Gastroesophageal sphincter (tissue), 4 donors: ENCODE measurements at places on chromosomes 4 and X. TPM values are rescaled to one million over a fixed set of nuclear protein-coding genes. Genes with fewer than 3 reads are reported as not detected.

DNA sequence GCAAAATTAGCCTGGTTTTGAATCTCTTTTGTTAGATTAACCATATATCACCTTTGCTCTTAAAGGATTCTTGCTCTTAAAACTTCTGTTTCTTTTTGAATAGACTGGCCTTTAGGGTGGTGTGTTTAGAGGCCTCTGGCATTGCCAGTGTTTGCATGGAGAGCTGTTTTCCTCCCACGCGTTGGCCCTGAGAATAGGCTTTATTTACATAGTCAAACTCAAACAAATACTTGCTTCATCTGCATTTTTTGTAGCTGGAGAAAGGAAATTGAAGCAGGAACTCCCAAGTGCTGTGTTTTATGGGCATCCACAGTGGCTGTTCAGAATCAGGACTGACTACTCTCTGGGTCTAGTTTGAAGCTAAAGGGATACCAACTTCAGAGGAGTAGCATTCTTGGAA lies 2.7 kb downstream of the SHROOM2 start:
- ATAC-seq: no peak

- ATAC-seq: no peak
Observed at GRCh38 chrX:8629871-8630270, 102.1 kb downstream of the ANOS1 start.

Gene CHRNA9
- total RNA-seq: not detected

- ATAC-seq: no peak
Observed at GRCh38 chr4:85964298-85964697, 395.6 kb downstream of the MAPK10 start.

GRCh38 chr4:1124818-1125217 lies 11.5 kb upstream of the RNF212 start:
- ATAC-seq: no peak

GRCh38 chr4:3613967-3614730 lies 81.9 kb upstream of the LRPAP1 start:
- ATAC-seq: no peak

GRCh38 chrX:74613370-74614092 lies 893 bp downstream of the RLIM start:
- no peak for ATAC-seq

DNA sequence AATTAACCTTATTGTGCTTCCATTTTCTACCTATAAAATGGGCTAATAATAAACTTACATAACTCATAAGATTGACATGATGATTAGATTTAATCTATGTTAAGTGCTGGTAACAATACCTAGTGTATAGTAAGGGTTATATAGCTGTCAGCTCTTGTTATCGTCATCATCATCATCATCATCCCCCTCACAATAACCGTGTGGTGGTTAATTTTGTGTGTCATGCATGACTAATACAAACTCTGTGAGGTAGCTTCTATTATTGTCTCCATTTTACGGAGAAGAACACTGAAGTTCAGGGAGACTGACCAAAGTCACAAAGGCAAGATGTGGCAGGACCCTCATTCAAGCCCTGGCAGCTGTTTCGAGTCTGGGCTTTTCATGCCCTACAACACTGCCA lies 211.3 kb downstream of the PALLD start:
- no peak for ATAC-seq

GRCh38 chrX:38868941-38869401 lies 67.7 kb downstream of the MID1IP1 start:
- peak; percentile 75 for ATAC-seq

DNA sequence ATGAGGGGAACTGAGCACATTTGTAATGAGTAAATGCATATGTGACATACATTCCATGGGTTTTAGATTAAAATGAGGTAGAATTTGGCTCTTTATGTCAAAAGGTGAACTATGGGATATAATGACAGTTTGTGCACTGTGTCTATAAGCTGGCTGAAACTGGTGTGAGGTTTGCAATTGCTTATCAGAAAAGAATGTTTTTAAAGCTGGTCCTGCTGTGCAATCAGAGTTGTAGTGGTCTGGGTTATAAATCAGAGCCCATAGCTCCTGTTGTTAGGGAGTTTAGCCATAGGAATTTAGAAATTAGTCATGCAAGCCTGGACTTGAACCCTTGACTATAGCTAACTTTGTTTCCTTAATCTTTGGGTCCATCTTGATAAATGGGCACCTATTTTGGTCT lies 23.1 kb upstream of the GATB start:
- ATAC-seq: no peak

Gene GSX2
- total RNA-seq: not detected

Gene RRH
- total RNA-seq: not detected

DNA sequence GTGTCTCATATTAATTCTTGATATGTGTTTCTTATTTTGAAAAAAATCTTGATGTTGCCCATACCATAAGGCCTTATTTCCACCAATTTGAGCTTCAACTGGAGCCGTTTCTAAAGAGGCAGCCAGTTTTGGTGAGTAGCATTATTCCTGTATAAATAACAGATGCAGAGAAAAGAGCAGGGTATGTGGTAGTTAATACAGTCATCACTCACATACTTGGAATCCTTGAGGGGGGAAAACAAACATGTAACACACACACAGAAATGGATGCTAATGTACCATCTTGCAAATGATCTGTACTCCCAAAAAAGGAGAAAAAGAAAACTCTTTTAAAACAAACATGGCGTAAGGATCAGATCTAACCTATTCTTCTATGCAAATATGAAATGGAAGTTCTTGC lies 389.7 kb downstream of the GPM6A start:
- no peak for ATAC-seq

Gene GRIA3
- 2.5 TPM for total RNA-seq

DNA sequence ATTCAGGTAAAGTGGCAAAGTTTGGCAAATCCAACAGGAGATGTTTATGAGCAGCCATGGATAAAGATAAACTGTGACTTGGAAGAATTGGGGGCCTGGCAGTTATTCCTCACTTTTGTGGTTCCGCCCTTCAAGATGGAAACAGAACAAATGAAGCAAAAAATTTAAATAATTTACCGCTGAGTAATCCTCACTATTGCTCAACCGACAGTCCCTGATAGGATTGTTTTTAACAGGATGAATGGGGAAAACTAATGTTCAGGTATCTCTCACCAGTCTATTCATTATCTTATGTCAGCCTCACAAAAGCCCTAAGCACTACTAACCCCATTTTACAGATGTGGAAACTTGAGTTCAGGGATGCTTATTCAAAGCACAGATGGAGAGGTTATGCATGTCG lies 90.8 kb downstream of the FNIP2 start:
- ATAC-seq: no peak

Gene CFAP47
- total RNA-seq: 0.04 TPM

- no peak for ATAC-seq
Observed at GRCh38 chr4:6539009-6539764, 35.8 kb upstream of the MAN2B2 start.

DNA sequence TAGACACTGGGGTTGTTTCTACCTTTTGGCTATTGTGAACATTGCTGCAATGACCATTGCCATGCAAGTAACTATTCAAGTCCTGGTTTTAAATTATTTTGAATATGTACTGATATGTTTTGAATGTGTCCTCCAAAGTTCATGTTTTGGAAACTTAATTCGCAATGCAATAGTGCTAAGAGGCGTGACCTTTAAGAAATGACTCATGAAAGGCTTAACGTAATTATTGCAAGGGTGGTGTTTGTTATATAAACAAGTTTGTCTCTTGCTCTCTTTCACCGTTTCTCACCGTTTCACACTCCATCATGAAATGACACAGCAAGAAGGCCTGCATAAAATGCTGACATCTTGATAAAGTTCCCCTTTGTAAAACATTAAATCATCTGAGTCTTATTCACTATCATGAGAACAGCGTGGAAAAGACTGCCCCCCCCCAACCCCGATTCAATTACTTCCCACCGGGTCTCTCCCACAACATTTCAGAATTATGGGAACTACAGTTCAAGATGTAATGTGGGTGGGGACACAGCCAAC lies 506.9 kb upstream of the FAM47C start:
- ATAC-seq: no peak

Gene TASL
- total RNA-seq: 2.0 TPM

DNA sequence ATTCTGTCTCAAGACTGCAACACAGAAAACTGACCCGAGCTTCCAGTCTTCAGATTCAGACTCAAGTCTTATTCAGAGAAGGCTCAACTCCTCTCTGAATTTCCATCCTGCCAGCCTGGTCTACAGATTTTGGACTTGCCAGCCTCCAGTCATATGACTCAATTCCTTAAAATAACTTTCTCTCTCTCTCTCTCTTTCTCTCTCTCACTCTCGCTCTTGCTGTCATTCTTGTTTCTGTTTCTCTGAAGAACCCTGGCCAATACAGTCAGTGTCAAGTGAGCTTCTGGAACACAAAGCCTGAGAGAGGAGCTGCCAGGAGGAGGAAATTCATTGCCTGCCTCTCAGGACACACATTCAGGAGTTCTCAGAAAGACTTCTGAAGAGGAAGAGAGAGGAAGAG lies 154.9 kb downstream of the PARM1 start:
- no peak for ATAC-seq

DNA sequence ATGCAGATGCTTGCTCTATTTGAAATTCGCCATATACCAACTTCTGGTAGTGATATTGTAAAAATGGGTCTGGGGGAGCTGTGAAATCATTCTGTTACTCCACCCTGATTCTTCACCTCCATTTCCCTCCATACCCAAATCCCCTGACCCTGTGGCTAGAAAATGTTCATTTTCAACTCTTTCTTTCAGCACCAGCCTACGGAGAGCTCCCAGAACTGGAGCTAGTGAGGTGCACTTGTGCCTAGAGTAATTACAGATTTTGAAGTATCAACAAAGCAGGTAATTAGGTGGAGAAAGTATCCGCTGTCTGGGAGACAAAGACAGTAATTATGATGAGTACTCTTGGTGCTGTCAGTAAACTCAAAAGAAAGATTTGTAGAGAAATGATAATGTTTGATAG lies 8.1 kb downstream of the ARHGAP36 start:
- no peak for ATAC-seq

Gene IBSP
- total RNA-seq: not detected

Gene LRIT3
- not detected for total RNA-seq

DNA sequence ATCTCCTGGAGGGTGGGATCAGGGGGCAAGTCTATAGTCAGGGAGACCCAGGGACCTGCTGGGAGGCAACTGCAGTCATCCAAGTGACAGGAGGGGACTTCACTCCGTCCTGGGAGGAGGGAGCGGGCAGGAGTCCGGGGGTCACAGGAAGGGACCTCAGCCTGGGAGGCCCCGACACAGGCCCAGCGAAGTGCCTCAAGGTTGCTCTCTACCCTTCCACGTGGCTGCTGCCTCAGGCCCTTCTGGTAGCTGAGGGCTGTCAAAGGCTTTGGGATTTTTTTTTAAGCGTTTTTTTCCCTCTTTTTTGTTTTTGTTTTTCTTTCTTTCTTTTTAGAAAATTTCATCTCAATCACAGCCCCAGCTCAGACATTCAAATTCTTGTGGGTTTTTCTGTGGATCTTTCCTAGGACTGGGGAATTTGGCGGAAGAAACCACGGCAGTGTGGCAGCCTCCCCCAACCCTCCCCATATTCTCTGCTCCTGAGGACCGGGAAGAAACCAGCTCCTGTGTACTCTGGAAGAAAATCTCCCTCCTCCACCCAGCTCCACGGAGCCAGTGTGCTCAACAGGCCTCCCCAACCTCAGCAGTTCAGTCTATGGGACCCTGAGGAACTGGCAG lies 1.4 kb upstream of the HAUS7 start:
- ATAC-seq: no peak

Gene TENM3
- 9.7 TPM for total RNA-seq

DNA sequence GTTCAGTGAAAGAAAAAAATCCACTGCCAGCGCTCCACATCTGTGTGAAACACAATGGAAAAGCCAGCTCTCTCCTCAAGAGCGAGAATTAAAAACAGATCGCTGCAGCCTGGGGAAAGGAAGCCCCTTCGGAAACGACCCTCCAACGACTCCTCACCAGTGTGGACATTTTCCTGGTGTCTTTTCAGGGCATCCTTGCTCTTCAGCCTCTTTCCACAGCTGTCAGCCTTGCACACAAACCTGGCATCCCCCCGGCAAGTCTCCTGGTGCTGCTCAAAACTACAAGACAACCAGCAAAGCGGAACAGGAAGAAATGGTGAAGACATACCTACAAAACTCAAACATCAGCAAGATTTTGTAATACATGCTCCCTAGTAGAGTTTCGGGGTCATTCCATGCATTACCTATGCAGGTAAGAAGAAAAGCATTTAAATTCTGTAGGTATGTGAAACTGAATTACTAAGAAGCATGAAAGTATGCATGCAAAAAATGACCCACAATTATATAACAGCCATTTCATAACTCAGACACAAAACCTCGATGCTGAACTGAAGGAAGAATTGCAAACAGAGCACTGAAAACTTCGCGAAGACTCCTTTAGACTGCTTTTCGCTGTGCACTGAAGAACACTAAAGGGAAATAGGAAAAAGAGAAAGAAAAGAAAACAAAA lies 106.1 kb downstream of the PRDM5 start:
- no peak for ATAC-seq

Gene SLC10A4
- total RNA-seq: not detected

DNA sequence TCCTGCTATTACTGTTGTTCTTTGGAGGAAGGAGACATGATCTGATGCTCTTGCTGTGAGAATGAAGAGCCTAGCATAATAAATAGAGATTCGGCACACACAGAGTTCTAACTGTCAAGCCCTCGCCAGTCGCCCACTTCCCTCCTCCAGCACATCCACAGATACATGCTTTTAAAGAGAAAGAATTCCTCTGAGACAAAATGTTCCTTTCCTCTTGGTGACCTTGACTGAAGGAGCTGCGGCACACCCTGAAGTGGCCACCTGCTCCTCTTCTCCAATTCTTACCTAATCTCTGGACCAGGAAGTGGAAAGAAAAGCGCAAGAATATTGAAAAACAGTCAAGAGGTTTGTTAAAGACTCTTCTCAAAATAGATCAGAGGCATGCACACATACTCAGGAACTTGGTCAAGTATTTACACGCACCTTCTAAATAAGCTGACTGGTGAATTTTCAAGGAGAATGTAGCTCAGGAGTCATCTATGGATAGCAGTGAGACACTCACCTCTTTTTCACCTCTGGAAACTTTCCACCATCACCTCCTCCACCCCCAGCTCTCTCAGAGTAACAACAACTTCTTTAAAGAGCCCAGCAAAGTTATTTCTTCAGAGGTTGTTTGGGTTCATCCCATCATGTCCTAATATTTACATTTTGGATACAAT lies 95.4 kb downstream of the PARM1 start:
- ATAC-seq: no peak

- no peak for ATAC-seq
Observed at GRCh38 chrX:6227935-6228334, 732 bp downstream of the NLGN4X start.

DNA sequence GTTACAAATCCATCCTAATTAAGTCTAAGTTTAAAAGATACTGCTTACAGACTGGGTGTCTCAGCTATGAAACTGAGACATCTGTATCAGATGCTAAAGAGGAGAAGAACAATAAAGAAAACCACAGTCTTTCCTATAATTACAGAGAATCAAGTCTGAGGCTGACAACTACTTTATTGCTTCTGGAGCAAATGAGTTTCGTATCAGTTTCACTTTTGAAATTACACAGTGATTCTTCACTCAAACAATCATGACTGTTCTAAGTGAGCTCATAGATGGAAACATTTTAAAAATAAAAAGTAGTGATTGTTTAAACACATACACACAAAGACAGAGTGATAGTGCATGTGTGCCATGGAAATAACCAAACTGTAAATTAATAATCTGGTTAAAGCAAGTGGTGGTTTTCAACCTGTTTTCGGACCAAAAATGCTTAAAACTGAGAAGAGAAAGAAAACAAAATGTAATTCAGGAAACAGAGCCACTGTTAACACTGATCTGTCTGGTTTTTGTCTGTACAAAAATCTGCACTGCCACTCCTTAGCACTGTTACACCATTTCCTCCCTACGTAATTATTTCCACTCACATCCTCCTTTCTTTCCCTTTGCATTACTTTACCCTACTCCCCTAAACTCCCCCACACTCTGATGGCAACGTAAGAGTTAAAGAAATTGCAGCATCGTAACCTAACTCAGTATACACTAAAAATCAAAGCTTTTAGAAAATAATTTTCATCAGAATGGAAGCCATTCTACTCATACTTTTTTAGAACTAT lies 12.5 kb downstream of the RFC1 start:
- ATAC-seq: peak; percentile 83
